ENCODE measurements at places on chromosomes 5 and 9. TPM values are rescaled to one million over a fixed set of nuclear protein-coding genes. Genes with fewer than 3 reads are reported as not detected.
A peak's percentile ranks its signal among the peaks of the same experiment; 100 is the strongest.

DNA sequence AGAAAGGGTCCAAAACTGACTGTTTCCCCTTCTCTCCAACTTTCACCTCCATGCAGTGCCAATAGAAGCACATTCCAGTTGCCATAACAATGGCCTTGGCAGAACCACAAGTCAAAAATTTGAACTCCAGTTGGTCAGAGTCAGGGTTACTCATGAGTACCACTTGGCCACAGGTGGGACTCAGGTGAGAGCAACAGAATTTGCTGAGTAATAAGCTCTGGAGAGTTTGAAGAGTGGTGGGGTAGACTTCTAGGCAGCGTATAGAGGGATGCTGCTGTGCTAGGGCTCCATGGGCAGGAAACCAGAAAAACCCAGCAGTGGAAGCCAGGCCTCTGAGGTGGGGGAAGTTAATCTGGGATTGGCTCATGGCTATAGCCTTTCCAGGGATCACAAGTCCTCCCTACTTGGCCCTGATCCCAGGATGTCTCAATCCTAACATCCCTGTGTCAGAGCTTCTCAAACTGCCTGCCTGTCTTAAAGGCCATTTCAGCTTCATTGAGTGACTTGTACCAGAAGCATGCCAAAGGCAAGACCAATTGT, 30.2 kb downstream of the SNX18 start:
- ATAC-seq: peak; percentile 69

- peak; percentile 49 for ATAC-seq
Measured at GRCh38 chr9:71692337-71692736, 76.0 kb downstream of the CEMIP2 start.

DNA sequence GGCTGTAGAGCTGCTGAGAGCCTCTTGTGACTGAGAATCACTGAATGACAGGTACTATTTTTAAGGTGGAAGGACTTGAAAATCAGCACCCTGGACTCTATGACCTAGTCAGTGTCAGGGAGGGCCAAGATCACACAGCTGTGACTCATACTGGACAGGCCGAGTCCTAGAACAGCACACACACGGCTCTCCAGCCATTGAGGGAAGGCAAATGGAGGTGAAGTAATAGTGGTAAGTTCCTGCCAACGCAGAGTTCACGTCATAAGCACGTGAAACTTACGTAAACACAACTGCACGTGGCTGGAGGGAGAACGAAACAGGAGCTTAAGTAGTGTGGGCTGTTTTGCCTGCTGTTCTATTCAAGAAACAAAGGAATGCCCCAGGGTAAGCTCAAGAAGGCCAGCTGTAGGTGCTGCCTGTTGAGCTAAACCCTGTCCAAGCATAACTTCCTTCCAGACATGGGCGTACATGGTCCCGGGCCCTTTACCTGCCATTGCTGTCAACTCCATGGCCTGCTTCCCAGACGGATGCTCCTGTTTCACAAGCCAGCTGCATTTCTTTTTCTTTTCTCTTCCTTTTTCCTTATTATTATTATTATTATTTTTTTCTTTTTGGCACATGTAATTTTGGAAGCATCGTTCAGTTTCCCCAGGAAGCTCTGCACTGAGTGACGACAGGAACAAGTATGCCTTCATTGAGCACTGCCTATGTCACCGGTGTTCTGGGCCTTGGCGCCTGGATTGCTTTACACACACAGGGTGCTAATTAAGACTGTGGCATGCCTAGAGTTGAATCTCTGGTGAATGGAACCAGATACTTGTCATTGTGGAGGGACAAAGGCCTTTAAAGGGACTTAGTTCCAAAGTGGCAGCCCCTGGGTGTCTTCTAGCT, 10.2 kb upstream of the LCP2 start:
- ATAC-seq: peak; percentile 93

The PCDHA13 gene
- not detected for total RNA-seq

- ATAC-seq: no peak
Measured at GRCh38 chr9:32811246-32811645, 27.9 kb downstream of the TMEM215 start.

Measured in esophagus mucosa (tissue), 1 donor.